ENCODE measurements at places on chromosomes 1 and 21.

- no peak for DNase-seq
These were observed 34.6 kb upstream of the SLC45A1 start for GRCh38 chr1:8283058-8283884.

- peak; percentile 20 for DNase-seq
These were observed 944 bp upstream of the AGO3 start for GRCh38 chr1:35929730-35930592.

DNA sequence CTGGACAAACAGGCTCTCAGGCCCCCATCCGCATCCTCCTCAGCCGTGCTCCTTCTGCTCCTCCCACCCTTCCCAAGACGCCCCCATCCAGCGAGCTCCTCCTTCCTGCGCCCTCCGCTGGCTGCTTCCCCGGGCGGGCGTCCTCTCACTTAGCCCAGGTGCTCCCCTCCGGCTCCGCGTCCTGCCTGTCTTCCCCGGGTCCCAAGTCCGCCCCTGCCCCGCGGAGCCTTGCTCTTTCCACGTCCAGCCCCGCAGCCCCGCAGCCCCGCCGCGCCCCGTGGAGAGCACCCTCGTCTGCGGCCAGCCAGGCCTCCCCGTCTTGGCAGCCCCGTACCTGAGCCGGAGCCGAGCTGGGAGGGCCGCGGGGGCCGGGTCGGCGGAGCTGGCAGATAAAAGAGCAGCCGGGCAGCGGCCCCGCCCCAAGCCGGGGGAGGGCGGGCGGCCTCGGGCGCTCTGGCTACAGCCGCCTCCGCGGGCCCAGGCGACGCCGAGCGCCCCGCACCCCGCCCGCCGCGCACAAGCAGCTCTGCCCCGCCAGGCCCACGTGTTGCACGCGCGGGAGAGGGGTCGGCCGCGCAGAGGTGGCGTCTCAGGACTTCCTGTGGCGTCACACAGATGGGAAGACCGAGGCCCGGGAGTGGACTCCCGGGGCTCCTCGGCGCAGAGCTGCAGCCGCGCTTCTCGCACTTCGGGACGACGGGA, at the start of gene PAQR7:
TSS of gene PAQR7 (minus strand) at position 555 of the 702 bp plus-strand sequence. CDS start 11,869 bp downstream, outside the sequence.
- DNase-seq: peak; percentile 34

DNA sequence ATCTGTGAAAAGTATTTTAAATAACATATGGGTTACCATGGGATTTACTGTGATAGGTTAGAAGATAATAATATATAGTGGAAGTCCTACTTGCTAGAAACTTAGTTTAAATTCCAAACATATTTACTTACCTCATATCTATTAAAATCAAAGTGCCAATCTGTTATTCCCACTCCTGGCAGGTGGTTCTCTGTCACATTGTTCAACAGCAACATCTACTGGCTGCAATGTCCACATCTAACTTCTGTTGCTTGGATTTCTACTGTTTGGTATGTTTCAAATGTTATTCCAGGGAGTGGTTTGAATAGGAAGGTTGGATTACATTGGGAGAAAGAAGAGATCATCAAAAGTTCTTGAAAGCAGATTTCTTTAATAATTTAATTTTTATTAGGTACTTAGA, 122.5 kb upstream of the NCAM2 start:
- peak; percentile 40 for DNase-seq

DNA sequence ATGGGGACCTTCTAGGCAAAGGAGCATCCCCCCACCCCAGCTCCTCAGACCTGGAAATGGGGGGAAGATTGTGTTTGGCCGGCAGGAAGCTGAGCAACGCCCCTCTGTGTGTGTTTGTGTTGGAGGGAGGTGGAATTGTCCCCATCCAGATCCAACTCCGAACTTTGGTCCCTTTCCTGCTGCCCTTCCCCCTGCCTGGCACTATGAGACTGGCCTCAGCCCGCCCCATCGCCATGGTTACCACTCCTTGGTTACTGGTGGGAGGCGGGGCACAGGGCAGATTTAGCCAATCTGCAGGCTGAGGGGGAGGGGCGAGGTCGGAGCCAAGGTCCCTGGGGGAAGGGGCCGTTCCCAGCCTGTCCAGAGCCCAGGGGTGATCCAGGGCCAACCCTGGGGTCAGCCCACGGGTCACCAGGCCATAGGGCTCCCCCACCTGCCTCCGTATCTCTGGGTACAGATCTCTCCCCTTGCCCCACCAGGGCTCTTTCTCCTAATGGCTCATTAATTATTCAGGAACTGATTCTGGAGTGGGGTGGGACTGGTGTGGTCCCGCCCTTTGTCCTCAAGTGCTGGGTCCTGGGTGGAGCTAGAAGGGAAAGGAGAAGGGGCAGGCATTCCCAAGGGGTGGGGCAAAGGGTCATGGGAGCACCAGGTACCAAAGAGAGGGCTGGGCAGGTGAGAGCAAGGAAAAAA, 15.2 kb downstream of the PTPRF start:
- DNase-seq: peak; percentile 92
